H9 (cell line): ENCODE measurements at places on chromosomes 3 and 15. TPM values are rescaled to one million over a fixed set of nuclear protein-coding genes. Genes with fewer than 3 reads are reported as not detected.

TRAT1 gene
- not detected in 2 replicates for total RNA-seq

CYP8B1 gene
- not detected in 2 replicates for total RNA-seq

- H3K36me3 ChIP-seq = no peaks in the 10 kb centered on the region
- H3K4me3 ChIP-seq = no peak overlapping the region
- H3K27ac ChIP-seq = no peak overlapping the region
- H3K4me1 ChIP-seq = no peaks in the 10 kb centered on the region
- no peaks in the 10 kb centered on the region for H3K27me3 ChIP-seq
Measured at GRCh38 chr3:123757281-123757940, 126.7 kb downstream of the MYLK start.

GRCh38 chr3:58433400-58434167, at the start of gene PDHB:
PDHB (minus strand) TSS chr3:58433832; CDS start chr3:58433809, 23 bp downstream.
- H3K27me3 ChIP-seq = no peaks in the 10 kb centered on the region
- peak; percentile 96 for DNase-seq
- peak within 1 kb of the TSS; percentile 96 for H3K4me3 ChIP-seq
- peaks cover 9% of the 10 kb centered on the region; the same call in 1 of the 2 replicates for H3K4me1 ChIP-seq
- peak within 1 kb of the TSS; percentile 28 for H3K27ac ChIP-seq

SLC22A13 gene
- total RNA-seq = 0.11 TPM in 1 of 2 replicates, not detected in the other

- no peak for DNase-seq
- H3K36me3 ChIP-seq = no peaks in the 10 kb centered on the region
- no peak overlapping the region for H3K4me3 ChIP-seq
- H3K4me1 ChIP-seq = no peaks in the 10 kb centered on the region; the same call in 1 of the 2 replicates
Measured at GRCh38 chr3:114686621-114687020, 392.8 kb downstream of the TIGIT start.

- no peak overlapping the region for H3K4me3 ChIP-seq
- no peak overlapping the region for H3K27ac ChIP-seq
- DNase-seq = no peak
- no peaks in the 10 kb centered on the region for H3K27me3 ChIP-seq
- no peaks in the 10 kb centered on the region; the same call in 2 of the 3 replicates for H3K36me3 ChIP-seq
Measured at GRCh38 chr15:48861813-48862431, 16.0 kb upstream of the EID1 start.

GRCh38 chr3:39404943-39405686, 1.4 kb upstream of the RPSA start:
- peak; percentile 83 for DNase-seq
- peaks cover 3% of the 10 kb centered on the region for H3K4me1 ChIP-seq
- H3K4me3 ChIP-seq = peak overlapping the region; percentile 92
- peak overlapping the region; percentile 33 for H3K27ac ChIP-seq

DNA sequence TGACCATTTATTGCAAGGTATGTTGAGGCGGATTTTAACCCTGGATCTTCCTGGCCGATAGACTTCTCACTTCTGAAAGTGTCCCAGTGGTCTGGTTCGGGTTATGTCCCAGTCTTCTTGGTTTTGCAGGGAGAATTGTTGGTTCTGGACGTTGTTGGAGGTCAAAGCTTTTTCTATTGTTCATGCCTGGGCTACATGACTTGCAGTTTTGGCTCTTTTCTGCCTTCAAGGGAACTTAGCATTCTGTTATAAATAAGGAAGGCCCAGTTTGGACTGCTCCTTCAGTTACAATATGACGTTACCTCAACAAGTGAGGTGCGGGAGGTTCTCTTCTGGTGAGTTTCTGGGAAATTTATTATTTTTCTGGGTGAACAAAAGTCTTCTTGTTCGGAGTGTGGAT, 614.3 kb downstream of the DIPK2A start:
- DNase-seq = no peak
- no peak overlapping the region for H3K27ac ChIP-seq
- H3K4me1 ChIP-seq = no peaks in the 10 kb centered on the region
- H3K4me3 ChIP-seq = no peak overlapping the region
- H3K36me3 ChIP-seq = peaks cover 4% of the 10 kb centered on the region; the same call in 1 of the 2 replicates
- H3K27me3 ChIP-seq = no peaks in the 10 kb centered on the region

DNA sequence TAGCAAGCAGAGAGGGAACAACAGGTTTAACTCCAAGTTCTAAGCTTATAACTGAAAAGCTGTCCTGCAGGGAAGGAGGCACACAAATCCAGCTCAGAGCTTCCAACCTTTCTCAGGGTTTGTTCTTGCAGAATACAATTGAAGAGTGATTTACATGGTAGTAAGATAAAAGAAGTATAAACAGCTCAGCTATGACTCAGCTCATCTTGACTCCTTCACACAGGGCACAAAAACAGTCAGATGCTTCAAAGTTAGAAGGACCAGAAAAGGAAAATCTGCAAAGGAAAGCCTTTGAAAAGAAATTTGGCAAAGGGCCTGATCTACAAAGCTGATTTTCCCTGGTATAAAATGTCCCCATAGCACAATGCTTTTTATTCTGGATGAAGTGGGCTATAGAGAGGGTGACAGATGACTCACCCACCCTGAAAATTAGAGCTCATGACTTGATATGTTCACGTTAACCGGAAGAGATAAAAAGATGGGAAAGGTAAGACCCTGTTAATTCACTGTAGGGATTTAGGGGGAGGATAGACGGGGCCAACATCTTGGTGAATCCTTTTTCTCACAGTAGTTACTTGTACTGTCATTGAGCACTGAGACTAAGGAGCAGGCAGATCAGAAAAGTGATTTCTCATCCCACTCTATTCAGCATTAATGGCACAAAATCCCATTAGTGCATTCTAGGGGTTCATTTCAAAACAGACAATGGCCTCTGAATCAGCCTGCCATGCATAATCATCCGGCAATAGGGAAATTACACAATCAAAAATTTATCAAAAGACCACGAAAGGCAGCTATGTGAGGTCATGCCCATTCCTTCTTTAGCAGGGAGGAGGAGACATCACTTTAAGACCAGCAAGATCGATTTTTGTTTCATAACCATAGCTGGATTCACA, 143.5 kb downstream of the GAP43 start:
- no peak for DNase-seq
- H3K27ac ChIP-seq = no peak overlapping the region
- H3K36me3 ChIP-seq = no peaks in the 10 kb centered on the region
- no peak overlapping the region for H3K4me3 ChIP-seq
- H3K27me3 ChIP-seq = no peaks in the 10 kb centered on the region
- H3K4me1 ChIP-seq = no peaks in the 10 kb centered on the region

DNA sequence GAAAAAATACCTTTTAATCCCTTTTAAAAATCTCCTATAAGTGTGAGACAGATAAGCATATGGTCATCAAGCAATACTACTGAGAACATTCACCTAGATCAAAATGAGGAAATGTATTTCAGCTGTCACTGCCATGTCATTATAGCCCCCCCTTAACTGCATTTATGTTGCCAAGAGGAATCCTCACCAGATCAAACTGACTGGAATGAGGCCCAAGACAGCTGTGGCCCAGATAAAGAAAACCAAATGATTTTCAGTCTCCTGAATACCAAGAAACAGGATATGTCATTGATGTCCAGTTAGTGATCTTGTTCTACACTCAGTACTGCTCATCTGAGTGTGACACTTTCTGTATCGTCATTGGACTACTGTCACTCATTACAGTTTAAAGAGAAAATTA, 35.1 kb upstream of the CPB1 start:
- H3K36me3 ChIP-seq = no peaks in the 10 kb centered on the region
- H3K4me3 ChIP-seq = no peak overlapping the region
- H3K4me1 ChIP-seq = 0 out of 2 replicates have a peak, but pooled peaks cover 3% of the 10 kb centered on the region
- H3K27me3 ChIP-seq = no peaks in the 10 kb centered on the region
- no peak for DNase-seq
- no peak overlapping the region for H3K27ac ChIP-seq

- no peak overlapping the region for H3K27ac ChIP-seq
- H3K4me3 ChIP-seq = no peak overlapping the region
- no peaks in the 10 kb centered on the region for H3K27me3 ChIP-seq
- H3K4me1 ChIP-seq = no peaks in the 10 kb centered on the region; the same call in 1 of the 2 replicates
Measured at GRCh38 chr15:80837006-80837405, 57.8 kb downstream of the CEMIP start.

- H3K27ac ChIP-seq = no peak overlapping the region
- H3K36me3 ChIP-seq = no peaks in the 10 kb centered on the region
- no peak overlapping the region for H3K4me3 ChIP-seq
Measured at GRCh38 chr3:114307832-114308231, 14.0 kb downstream of the TIGIT start.

DNA sequence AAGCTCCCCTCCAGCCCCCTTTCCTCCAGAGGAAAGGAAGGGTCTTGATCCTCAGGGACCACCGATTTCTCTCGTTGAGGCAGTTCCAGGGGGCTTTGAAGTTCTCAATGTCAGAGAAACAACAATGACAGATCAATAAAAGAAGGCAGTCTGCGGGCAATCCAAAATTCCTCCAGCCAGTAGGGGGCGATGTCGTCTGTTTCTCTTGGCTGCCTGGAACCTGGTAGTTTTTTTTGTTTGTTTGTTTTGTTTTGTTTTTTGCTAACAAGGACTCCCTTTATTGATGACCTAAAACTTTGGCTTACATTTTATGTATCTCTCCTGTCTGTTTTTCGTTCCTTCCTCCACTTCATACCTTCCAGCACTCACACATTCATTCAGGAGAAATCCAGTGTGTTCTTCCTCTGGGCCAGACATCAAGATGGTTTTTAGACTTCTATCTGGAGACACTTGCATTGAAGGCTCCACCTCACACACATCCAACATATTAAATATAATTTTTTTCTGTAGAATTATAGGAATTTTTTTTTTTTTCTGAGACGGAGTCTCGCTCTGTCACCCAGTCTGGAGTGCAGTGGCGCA, 276.6 kb downstream of the RPLP1 start:
- peaks cover 3% of the 10 kb centered on the region; the same call in 1 of the 2 replicates for H3K4me1 ChIP-seq
- no peaks in the 10 kb centered on the region for H3K36me3 ChIP-seq
- DNase-seq = peak; percentile 47
- H3K4me3 ChIP-seq = no peak overlapping the region

FSTL1 gene
- 305 and 326 TPM in 2 replicates for total RNA-seq

DNA sequence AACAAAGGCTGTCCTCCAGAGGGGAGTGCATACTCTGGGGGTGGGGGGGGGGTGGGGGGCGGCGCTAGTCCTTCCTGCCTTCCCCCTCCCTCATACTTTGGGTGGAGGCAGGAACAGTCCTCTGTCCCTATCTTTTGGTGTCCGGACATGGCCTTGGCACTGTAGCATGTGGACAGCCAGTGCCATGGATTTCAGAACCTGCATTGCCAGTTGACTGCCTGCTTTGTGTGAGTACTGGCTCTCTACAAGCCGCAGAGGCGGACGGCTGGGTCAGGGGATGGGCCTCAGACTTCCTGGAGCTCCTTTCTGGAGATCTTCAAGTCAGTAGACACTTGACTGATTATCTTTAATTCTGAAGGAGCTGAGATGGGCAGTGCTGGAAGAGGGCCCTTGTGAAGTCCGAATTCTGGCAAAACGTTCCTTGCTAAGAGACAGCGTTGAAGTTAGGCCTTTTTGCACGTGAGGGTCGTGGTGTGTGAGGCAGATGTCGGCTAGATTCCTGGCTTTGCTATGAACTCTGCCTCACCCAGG, 2.5 kb downstream of the CLDN11 start:
- H3K4me3 ChIP-seq = no peak overlapping the region
- no peak overlapping the region for H3K27ac ChIP-seq
- no peak for DNase-seq
- 0 out of 2 replicates have a peak, but pooled peaks cover 3% of the 10 kb centered on the region for H3K4me1 ChIP-seq

- no peaks in the 10 kb centered on the region for H3K27me3 ChIP-seq
- H3K36me3 ChIP-seq = no peaks in the 10 kb centered on the region
- H3K4me1 ChIP-seq = no peaks in the 10 kb centered on the region
- no peak for DNase-seq
- no peak overlapping the region for H3K27ac ChIP-seq
Measured at GRCh38 chr15:35104526-35105147, 19.5 kb upstream of the NANOGP8 start.

DNA sequence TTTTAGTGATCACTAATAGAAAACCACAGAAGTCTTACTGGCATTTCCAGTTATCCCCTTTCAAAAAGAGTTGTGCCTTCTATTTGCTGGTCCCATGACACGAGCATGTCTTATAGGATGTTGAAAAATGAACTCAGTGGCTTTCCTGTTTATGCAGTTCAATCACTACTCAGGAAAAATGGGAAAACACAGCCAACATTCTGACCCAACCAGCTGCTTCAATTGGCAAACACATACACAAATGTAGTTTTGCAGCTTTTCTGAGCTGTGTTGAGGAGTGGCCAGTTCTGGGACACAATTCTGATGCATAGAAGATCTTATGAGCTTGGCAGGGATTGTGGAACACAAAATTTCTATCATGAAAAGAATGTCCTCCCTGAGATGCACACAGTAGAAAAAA, 40.3 kb downstream of the FSTL1 start:
- peaks cover 88% of the 10 kb centered on the region for H3K36me3 ChIP-seq
- H3K27me3 ChIP-seq = no peaks in the 10 kb centered on the region
- no peaks in the 10 kb centered on the region for H3K4me1 ChIP-seq
- H3K4me3 ChIP-seq = no peak overlapping the region
- no peak for DNase-seq

- no peaks in the 10 kb centered on the region for H3K4me1 ChIP-seq
- no peak for DNase-seq
- H3K36me3 ChIP-seq = peaks cover 12% of the 10 kb centered on the region; the same call in 2 of the 3 replicates
- no peak overlapping the region for H3K4me3 ChIP-seq
Measured at GRCh38 chr3:100370756-100371155, 30.1 kb downstream of the TOMM70 start.

GRCh38 chr15:38652998-38653397, 88.4 kb upstream of the RASGRP1 start:
- H3K4me3 ChIP-seq = no peak overlapping the region
- H3K27me3 ChIP-seq = no peaks in the 10 kb centered on the region
- H3K36me3 ChIP-seq = no peaks in the 10 kb centered on the region
- H3K4me1 ChIP-seq = no peaks in the 10 kb centered on the region; the same call in 1 of the 2 replicates
- no peak for DNase-seq
- no peak overlapping the region for H3K27ac ChIP-seq

DNA sequence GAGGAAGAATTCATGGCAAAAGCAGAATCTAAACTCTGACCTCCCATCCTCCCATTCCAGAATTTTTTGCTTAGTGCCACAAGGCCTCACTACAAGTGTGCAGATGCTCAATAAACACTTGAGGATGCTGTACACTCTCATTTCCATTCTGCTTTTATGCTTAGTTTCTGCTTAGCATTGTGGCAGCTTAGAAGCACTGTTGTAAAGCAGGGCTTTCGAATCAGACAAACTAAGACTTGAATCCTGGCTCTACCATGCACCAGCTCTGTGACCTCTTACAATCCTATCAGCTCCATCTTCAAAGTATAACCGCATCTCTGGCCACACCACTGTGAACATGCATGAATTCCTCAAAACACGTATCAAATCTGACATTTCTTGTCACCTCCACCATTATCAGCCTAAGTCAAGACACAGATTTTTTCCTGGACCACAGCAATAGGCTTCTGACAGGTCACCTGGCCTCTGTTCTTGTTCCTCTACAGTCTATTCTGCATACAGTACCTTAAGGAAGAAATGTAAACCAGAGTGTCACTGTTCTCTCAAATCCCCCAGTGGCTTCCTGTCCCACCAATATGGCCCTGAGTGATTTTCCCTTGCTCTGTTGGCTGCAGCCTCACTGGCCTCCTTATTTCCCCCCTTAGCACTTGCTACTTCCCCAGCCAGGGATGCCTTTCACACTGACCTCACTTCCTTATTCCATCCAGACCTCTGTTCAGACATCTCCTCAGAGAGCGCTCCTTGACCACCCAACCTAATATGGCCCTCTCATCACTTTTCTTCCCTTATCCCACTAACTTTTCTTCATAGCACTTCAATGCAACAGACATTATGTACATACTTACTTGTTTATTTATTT, 8.1 kb upstream of the PHC3 start:
- H3K36me3 ChIP-seq = no peaks in the 10 kb centered on the region
- DNase-seq = no peak
- H3K27me3 ChIP-seq = no peaks in the 10 kb centered on the region
- H3K27ac ChIP-seq = no peak overlapping the region
- no peaks in the 10 kb centered on the region for H3K4me1 ChIP-seq
